ENCODE measurements at places on chromosomes 11 and 22. TPM values are rescaled to one million over a fixed set of nuclear protein-coding genes. Genes with fewer than 3 reads are reported as not detected.

The XKR3 gene
- total RNA-seq: not detected

The ASRGL1 gene
- 4.7 TPM for total RNA-seq

The NRGN gene
- 6.4 TPM for total RNA-seq

The APOA4 gene
- not detected for total RNA-seq

The GDPD5 gene
- total RNA-seq: 7.7 TPM

The MUC2 gene
- not detected for total RNA-seq

DNA sequence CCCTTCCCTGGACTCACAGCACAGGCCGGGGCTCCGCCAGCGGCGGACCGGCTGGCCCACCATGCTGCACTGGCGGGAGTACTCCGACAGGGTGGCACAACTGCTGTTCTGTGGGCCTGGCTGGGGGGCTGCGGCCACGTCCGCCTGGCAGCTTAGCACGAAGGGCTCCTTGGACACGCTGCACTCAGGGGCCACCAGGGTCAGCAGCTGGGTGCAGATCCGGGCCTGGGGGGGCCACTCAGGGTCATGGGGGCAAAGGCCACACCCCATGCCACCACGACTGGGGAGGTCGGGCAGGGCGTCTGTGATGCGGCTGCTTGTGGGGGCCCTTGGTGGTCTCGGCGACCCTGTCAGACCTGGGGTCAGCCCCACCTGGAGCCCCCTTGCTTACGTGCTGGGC, 6.0 kb downstream of the MUC6 start:
- DNase-seq: no peak

DNA sequence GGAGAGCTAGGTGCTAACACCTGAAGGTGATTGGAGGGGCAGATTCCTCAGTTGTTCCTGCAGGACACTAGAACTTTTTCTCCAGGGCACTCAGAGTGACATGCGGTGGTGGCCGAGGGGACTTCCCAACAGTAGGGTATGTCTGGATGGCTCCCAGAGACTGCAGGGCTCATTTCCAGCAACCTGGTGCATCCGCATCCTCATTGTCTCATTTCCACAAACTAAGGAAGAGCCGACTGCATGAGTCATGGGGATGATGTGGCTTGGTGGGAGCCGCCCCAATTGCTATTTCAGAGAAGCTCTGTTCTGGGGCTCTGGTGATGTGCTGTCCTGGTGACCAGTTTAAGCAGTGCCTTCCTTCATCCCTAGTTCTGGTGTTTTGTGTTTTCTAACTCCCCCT, 2.8 kb upstream of the ROBO4 start:
- no peak for DNase-seq

GRCh38 chr11:130187096-130187495, 27.5 kb downstream of the ST14 start:
- no peak for DNase-seq

GRCh38 chr11:69892237-69892985, 73.2 kb upstream of the FGF3 start:
- no peak for DNase-seq

- DNase-seq: no peak
These were observed 84.5 kb downstream of the TRAF6 start for GRCh38 chr11:36425561-36426081.

- no peak for DNase-seq
These were observed 36.9 kb upstream of the BIRC3 start for GRCh38 chr11:102280245-102280833.

DNA sequence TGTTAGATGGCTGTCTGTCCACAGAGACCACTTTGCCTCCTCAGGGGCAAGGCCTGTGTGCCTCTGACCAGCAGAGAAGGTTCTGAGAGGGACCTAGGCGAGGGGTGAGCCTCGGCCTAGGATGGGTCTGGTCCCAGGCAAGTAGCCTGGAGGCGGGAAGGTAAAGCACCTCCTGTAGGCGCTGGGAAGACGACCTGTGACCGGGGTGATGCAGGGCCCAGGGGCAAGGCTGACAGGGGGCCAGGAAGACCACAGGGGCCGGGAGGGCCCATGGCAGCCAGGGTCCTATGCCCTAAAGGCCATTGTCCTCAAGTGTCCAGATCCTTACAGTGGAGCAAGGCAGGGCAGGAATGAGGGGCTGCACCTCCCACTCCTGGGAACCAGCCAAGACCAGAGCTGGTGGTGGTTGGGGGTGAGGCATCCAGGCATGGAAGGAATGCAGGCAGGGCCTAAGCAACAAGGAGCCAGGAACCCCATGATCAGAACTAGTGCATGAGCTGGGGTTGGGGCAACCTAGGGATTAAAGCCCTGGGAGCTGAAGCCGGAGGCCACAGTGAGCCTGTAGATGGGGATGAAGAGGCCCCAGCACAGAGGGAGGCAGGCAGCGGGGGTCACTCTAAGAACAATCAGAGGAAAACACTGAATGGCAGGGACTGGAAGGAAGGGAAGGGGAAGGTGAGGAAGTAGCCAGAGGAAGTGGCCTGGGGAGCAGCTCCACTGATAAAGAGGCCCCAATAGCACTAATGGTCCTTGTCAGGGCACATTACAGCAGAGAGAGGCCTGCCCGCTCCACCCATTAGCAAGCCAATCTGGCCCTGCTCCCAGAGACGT, 32.9 kb upstream of the KLHL35 start:
- no peak for DNase-seq

GRCh38 chr11:20022363-20023081, 137.8 kb downstream of the DBX1 start:
- DNase-seq: no peak

GRCh38 chr11:123264431-123264780, 69.4 kb upstream of the CLMP start:
- no peak for DNase-seq

DNA sequence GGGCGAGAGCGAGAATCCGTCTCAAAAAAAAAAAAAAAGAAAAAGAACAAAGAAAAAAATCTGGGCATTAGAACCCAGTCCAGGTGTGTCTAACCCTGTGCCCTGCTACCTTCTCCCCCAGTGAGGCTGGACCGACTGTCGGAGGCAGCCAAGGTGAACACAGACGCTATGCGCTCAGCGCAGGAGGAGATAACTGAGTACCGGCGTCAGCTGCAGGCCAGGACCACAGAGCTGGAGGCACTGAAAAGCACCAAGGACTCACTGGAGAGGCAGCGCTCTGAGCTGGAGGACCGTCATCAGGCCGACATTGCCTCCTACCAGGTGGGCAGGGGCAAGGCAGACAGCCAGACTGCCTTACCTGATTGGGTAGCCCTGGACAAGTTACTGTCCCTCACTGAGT, 3.2 kb downstream of the NEFH start:
- DNase-seq: no peak

GRCh38 chr22:47209547-47210023, 447.1 kb downstream of the TBC1D22A start:
- DNase-seq: no peak

- DNase-seq: no peak
These were observed 65.6 kb downstream of the IGLL1 start for GRCh38 chr22:23514322-23515038.

DNA sequence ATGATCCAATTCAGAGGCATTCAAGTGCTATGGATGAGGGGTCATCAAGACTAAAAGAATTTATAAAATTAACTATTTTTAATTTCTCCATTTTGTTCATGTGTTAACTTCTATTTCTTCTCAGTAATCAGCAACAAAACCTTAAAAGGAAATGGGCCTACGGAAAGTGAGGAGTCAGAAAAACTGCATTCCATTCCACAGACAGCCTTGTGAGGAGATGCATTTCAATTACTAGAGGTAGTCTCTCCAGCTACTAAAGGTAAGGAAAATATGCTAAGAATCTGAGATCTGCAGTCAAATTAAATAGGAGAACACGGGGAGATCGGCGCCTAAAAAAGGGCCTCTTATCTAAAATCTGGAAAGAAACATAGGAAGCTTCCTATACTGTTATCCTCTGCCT, 661.7 kb downstream of the DLG2 start:
- no peak for DNase-seq

- DNase-seq: no peak
These were observed 44.7 kb upstream of the ZBTB44 start for GRCh38 chr11:130359419-130359818.

Data from Right ventricle myocardium inferior (tissue), 1 donor.